ENCODE measurements at places on chromosomes 3 and 15.

GRCh38 chr3:172314591-172315160 lies 133.6 kb downstream of the GHSR start:
- DNase-seq, result no peak

GRCh38 chr3:60160822-60161748 lies 1090.2 kb downstream of the FHIT start:
- no peak for DNase-seq

DNA sequence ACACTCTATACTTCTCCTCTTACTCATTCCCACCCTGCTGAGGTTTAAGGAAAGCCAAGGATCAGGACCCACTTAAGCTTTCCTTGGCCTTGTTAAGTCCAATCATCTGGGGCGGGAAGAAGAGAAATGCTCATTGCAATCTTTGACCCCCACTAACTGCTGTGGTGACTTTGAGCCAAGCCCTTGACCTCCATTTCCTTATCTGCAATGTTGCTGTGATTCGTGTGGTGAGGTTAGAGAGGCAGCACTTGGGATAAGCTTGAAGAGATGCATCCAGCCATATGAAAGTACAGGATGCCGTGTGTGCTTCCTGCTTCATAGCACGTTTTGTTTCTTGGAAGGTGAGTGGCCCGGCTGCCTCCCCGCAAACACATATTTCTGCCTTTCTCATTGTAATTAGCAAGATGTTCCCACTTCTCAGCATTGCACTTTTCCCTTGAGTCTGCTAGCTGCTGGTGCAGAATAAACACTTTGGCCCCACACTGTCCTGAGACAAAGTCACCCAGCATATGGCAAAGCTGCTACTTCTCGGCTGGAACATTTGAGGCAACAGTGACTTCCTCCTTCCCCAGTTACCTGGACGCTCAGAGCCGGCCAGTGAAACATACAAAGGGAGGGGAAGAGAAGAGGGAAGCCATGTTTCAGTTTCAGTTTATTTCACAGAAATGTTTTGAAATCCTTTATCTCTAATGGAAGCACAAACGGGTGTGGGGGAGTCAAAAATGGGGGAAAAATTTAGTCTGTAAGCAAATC lies 10.5 kb upstream of the NUDT16 start:
- DNase-seq, result peak; percentile 49

GRCh38 chr3:100709842-100710260 lies 557 bp downstream of the TFG start:
- peak; percentile 42 for DNase-seq

GRCh38 chr3:9026320-9027045 lies 63.2 kb upstream of the RAD18 start:
- no peak for DNase-seq

DNA sequence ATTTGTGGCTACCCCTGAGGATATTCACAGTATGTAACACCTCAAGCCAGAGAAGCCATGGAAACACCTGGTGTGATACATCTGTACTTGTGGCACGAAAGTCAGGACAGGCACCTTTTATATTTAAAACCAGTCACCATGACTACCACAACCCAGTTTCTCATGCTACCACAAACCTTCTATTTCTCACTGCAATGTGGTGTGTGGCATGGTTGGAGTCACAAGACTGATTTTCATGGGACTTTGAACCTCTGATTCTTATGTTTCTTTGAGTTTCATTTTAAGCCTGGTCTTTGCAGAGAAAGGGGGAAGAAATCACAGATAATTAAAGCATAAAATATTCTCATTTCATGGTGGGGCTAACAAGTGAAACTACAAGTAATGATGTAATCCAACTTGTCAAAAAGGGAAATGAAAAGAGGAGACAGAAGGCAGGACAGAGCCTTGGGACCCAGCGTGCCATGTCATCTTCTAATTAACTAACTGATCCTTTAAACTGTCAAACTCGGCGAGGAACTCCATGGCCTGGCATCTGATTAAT lies 175.9 kb downstream of the PDZRN3 start:
- DNase-seq, result no peak

- DNase-seq, result no peak
These were observed 21.8 kb upstream of the CLDN18 start for GRCh38 chr3:137988152-137988551.

DNA sequence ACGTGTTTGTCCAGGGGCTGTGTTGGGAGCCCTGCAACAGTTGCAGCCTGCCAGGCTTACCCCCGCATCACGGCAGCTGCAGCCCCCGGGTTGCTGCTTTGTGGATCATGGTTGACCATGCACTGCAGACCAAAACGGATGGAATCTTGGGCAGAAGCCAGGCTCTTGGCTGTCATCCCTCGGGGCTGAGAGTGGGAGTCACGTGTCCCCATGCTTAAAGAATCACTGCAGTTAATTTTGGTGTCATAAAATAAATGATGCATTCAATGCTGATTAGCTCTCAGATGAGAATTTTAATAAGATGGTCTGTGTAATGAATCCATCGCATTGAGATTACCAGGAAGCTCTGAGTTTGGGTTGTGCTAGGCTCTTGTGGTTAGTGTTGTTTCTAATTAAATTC lies 115.6 kb downstream of the CHDH start:
- DNase-seq, result no peak

DNA sequence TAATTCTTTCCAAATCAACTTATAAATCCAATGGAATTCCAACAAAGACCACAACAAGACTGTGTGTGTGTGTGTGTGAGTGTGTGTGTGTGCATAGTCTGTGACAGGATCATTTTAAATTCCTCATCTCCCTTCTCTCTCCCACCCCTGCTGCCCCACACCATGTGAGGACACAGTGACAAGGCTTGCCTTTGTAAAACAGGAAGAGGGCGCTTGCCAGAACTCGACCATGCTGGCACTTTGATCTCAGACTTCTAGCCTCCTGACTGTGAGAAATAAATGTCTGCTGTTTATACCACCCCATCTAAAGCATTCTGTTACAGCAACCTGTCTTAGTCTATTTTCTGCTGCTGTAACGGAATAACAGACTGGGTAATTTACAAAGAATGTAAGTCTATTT lies 99.1 kb downstream of the NSMCE3 start:
- no peak for DNase-seq

DNA sequence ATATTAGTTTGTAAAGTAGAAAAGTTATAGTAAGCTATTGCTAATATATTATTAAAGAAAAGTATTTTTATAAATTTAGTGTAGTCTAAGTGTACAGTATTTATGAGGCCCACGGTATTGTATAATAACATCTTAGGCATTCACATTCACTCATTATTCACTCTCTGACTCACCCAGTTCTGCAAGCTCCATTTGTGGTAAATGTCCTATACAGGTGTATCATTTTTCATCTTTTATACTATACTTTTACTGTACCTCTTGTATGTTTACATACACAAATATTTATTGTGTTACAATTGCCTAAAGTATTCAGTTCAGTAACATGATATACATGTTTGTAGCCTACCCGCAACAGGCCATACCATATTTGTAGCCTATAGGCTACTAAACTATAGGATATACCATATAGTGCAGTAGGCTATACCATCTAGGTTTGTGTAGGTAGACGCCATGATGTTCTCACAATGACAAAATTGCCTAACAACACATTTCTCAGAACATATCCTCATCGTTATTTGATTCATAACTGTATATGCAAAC lies 246.8 kb upstream of the ALCAM start:
- DNase-seq, result no peak

- no peak for DNase-seq
These were observed 567.8 kb downstream of the ZIC1 start for GRCh38 chr3:147977001-147977400.

- DNase-seq, result no peak
These were observed 29.9 kb downstream of the SLC41A3 start for GRCh38 chr3:126053949-126054569.

GRCh38 chr3:147987549-147987948 lies 578.4 kb downstream of the ZIC1 start:
- no peak for DNase-seq

- peak; percentile 8 for DNase-seq
These were observed 104.8 kb upstream of the WNT5A start for GRCh38 chr3:55591888-55592287.

GRCh38 chr3:179613807-179614206 lies 9.2 kb downstream of the NDUFB5 start:
- no peak for DNase-seq

DNA sequence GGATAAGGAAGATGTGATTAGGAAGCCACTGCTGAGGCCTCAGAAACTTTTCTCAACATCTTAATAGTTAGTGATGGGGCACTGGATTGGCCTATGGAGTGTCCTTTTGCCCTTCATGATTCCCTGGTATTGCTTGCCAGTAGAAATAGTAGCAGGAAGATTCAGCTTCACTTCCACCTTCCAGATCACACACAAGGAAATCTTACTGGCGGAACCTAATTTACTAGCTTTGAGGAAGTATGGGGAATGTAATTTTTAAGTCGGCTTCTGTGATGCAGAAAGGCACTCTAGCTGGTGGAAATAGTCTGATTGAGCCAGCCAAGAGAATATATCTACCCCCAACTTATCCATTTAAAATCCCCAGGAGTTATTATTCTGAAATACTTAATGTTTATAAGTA lies 46.5 kb downstream of the LPP start:
- DNase-seq, result no peak

DNA sequence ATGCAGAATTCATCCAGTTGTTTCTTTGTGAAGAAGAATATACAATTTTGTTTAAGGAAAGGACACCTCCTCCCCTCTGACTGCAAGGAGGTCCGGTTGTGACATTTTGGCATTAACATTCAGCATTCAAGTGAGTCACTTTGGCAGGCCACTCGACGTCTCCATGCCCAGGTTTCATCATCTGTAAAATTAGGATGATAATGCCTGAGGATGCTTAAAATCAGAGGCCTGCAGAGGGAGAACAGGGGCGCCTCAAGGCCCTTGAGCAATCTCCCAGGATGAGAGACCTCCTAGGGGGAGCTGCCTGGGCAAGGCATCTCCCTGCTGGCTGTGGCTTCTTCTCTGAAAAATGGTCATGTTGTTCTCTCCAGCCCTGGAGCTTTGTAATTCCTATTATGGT lies 236.0 kb downstream of the CACNA2D3 start:
- DNase-seq, result no peak

GRCh38 chr3:176971613-176972174 lies 225.6 kb downstream of the TBL1XR1 start:
- no peak for DNase-seq
